Kidney capillary endothelial cell (primary cell): ENCODE measurements at places on chromosomes 6 and 20.

GRCh38 chr20:31712112-31712553, 10.5 kb downstream of the BCL2L1 start:
- DNase-seq: no peak

DNA sequence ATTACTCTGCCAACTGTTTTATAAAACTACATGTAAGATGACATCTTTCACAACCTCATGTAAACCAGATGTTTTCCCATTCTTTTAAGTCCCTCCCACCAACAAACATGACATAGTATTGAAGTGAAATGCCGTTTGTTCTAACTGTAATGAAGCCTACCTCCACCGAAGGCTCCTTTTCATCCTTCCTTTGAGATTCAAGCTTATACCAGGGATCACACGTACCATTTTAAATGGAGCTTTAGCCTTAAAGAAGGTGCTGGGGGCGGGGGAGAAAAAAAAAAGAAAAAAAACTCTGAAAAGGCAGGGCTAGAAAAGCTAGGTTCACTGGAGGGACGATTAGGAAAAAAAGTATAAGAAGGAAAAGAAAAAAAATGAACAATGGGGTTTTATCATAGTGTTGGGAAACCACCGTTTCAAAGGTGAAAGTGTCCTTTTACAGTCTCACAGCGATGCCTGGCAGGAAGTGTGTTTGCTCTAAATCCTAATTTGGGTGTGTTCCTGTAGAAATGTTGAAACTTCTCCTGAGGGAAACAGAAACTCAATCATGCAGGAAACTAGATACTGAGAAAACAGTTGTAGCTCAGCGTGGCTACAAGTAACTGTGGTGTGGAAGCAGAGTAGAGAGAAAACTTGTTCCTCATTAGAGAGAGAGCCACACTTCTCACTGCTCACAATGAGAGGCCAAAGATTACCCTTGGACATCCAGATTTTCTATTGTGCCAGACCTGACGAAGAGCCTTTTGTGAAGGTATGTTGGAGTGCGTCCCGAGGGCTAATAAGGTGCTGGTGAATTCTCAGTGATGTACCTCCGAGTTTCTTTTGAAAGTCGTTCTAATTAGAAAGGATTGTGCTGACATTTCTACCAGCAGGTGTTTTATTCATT, 37.6 kb upstream of the HINT3 start:
- DNase-seq: peak; percentile 21

DNA sequence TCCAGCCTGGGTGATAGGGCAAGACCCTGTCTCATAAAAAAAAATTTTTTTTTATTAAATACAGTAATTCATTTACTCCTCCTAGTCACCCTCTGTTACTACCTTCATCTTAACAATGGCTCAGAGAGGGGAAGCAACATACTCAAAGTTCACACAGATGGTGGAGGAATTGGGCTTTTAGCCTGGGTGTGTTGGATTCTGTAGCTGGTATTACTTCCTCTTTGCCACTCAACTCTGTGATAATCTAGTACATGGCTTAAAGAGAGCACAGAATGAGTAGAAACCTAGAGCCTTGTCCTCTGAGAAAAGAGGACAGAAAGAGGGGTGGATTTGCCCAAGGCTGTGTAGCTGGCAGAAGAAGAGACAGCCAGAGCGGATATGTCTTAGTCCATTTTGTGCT, 96.6 kb downstream of the DLGAP4 start:
- no peak for DNase-seq

- no peak for DNase-seq
Measured at GRCh38 chr6:170280689-170281045, 10.2 kb downstream of the DLL1 start.

DNA sequence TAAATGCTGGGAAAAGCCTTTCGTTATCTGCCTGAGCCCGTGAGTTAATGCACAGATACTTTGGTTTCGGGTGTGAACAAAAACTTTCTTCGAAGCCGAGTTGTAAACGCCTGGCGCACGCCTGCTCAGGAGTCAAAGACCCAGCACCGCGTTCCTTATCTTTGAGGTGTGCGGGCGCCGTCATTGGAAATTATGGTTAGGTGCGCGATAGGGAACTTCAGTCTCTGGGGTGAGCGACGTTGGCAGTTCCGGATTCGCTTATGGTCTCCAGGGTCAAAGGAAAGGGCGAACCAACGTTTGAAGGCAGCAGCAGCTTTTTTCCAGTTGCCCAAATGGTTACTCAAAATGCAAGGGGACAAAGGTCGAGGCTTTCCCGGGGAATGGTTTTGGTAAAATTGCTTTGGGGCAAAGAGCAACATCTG, 853 bp downstream of the SLC22A3 start:
- no peak for DNase-seq

DNA sequence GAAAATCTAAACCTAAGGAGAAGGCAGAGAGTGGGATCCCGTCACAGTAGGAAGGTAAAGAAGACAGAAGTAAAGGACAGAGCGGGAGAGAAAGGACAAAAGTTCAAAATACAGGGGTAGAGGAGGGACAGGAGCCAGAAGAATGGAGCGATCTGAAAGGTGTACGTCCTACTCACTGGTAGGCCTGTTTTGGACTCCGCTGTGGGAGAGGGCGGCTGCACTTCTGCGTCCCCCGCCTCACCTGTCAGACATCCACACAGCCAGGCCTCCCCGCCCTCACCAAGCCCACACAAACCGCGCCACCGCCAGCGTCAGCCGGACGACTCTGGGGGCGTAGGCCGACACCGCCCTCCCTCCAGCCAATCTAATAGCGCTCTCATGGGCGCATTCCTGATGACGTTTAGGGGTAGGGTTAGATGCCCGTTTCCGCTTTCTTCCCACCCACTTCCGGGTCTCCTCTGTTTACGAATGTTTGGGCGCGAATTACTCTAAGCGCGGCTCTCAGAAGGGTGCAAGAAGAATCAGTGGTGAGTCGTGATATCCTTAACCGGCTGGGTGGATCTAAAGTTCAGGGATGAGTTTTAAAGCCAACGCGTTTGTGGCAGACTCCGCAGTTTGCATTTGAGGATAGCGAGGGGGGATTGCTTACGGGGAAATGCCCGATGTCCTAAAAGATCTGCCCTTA, at the start of the genes CENPQ and MMUT:
Gene CENPQ, plus strand, starts transcription at position 444 of the 685 bp plus-strand sequence. CDS start 6,807 bp downstream, outside the sequence.
Gene MMUT, minus strand, starts transcription at position 327 of the 685 bp plus-strand sequence. CDS start 3,787 bp downstream, outside the sequence.
- peak; percentile 91 for DNase-seq

- no peak for DNase-seq
Measured at GRCh38 chr20:16942051-16942450, 193.9 kb downstream of the OTOR start.

GRCh38 chr6:149457316-149457884, 27.4 kb downstream of the ZC3H12D start:
- DNase-seq: no peak

DNA sequence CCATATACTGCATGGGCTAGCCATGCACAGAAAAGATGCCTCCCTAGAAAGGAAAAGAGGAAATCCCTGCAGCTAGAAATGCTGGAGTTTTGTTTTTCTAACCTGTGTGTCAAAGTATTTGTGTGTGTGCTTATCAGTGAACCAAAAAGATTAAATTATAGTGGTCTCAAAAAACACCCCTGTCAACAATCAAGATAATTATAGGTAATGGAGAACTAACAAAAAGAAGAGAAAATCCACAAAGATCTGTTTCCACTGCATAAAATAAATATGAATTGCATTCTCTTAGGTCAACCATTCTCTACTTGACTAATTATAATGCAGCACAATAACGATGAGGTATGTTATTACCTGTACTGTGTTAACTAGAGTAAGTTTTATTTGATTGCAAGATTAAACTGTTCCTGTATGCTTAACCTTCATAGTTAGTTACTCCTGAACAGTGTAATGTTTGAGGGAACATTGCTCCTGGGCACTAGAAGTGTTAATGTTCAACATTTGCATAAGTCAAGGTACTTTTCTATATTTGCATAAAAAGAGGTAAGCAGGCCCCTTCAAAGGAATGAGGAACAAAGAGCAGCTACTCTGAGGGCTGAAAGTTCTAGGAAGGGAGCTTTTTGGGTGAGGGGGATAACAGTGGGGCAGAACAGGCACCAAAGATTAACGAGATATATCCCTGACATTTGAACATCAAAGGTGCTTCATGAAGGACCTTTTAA, 212.1 kb downstream of the BTBD9 start:
- no peak for DNase-seq

DNA sequence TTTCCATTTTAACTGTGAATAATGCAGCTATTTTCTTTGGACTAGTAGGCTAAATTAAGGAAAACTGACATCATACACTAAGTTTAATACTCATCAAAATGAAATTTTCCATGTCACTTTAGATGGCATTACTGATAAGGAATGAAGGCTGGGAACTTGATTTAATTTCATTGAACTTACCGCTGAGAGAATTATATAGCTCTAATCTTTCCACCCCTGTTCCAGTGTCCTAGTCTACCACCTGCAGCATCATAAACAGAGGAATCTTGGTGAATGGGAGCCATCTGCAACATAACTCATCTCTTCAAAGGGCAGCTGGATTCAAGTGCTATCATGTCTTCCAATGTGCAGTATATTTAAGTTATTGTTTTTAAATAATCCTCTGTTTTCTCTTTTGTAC, 1395.2 kb downstream of the EPHA7 start:
- DNase-seq: no peak

GRCh38 chr6:161189891-161190290, 84.0 kb downstream of the AGPAT4 start:
- no peak for DNase-seq

- DNase-seq: no peak
Measured at GRCh38 chr6:118285791-118286190, 262.3 kb upstream of the PLN start.

DNA sequence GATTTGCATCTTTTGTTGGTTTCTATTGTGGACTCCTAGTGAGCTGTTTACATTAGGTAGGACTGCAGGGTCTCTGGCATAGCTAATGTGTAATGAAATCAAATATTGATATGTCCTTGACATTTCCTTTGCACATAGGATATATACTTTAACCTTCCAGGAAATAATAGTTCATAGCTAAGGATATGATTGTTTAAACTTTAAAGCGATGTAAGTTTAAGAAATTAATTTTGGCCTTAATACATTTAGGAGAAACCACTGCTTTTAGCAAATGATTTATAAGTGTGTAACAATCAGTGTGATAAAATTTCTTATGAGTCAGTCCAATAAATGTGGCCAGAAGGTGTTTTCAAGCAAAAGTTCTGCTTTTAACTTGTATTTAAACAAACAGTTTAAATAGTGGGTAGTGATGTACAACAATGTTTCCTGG, 171.8 kb downstream of the HS3ST5 start:
- DNase-seq: no peak

DNA sequence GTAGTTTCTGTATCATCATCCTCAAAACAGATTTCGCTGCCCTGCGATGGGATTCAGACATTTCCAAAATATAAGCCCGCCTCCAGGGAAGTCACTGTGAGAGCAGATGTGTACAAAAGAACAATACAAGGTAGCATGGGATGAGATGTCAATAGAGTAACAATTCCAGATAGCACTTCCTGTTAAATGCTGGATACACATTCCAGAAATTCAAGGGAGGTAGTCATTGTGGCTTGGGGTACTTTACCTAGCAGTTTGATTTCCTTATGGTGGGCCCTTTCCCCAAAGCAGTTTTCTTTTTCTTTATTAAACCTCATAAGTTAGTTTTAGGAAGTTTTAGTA, 2.5 kb downstream of the RNF217 start:
- peak; percentile 43 for DNase-seq

DNA sequence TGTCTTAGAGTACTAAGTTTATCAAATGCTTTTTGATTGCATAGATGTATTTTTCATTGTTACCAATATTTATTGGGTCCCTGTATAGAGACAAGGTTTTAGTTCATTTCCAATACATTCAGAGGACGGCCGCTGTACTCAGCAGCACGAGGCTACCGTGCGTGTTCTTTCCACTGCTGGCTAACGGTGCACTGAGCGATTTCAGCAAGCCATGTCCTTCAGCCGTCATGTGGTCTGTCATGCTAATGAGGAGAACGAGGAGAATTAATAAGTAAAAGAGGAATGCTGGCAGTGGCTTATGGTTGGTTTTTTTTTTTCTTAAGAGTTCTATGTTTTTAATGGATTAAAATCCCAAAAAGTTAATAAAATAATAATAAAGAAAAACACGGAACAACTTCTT, 253.6 kb downstream of the ARID1B start:
- no peak for DNase-seq

DNA sequence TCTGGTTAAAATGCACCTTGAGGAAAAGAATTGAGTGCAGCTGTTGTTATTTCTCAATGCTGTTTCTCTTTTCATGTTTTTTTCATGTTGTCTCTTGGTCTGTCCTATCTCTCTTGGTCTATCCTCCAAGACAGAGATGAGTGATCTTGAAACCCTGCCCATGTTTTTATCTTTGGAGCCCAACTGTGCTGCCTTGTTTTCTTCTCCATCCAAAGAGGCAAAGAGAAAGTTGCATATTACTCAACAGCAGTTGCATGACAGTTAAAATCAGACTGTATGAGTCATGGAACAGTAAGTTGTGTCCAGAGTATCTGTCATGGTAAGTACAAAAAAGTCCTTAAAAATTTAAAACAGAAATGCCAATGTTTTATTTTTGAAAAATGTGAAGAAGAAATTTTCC, 26.2 kb downstream of the BCAS1 start:
- no peak for DNase-seq

DNA sequence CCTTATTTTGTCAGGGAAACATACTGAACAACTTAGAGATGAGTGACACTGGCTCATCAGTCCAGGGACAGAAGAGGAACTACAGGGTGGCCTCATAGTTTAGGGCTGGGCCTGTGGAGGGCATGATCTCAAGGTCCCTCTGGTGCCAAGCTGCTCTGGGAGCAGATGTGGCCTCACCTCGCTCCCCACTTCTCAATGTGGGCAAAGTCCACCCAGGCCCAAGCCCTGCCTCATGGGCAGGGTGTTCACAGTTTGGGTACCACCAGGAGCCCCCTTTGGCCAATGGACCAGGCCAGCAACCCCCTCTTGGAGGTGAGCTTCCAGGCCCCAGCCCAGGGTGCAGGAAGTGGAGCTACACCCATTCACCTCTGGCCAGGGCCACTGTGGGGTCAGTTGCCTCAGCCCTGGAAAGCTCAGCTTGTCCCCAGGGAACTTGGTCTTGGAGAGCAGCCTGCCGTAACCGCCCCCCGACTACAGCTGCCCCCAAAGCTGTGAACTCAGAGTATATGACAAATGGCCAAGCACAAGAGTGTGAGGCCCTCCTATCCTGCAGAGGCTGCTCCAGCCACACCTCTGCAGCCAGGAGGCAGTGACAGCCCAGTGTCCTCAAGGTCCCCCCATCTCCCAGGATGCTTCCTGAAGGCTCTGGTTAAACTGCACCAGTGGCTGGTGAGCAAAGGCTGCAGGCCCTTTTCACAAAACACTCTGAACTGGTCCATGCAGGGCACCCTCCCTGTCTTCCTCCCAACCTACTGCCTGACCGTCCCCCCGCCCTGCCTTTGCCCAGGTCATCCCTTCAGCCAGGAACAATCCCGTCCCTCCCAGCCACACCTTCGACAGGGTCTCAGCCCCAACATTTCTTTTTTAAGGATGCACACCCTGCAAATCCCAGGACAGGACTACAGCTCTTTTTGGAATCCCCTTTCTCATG, 3.6 kb downstream of the ADISSP start:
- DNase-seq: no peak
